Psoas muscle (tissue), 8 donors: ENCODE measurements at places on chromosomes 5 and 9. TPM values are rescaled to one million over a fixed set of nuclear protein-coding genes. Genes with fewer than 3 reads are reported as not detected.

DNA sequence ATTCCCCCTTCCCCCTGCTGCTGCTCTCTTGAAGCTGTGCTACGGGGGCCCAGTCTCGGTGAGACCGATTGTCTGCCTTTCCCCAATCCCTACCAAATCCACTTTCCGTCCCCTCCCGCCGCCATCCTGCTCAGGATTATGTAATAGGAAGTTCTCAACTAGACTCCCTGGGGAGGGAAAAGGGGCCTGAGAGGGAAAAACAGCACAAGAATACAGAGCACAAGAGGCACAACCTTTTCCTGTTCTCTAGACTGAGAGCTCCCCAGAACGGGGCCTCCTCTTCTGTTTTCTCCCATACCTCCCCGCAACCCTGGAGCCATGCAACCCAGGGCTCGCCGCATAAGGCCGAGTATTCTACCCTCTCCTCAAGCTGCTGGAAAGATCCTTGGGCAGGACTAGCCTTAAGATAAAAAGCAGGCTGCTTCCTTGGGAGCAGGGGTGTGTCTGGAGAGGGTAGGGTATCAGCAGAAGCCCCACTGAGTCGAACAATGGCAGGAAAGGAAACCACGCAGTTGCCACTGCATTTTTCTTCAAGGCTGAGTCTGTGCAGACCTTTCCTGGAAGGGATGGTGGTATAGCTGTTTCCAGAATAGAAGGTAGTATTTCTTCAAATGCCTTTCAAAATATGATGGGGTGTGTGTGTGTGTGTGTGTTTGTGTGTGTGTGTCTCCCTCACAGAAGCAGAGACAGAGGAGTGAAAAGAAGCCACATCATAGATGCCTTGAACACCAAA lies 12.9 kb downstream of the MYORG start:
- DNase-seq: no peak

DNA sequence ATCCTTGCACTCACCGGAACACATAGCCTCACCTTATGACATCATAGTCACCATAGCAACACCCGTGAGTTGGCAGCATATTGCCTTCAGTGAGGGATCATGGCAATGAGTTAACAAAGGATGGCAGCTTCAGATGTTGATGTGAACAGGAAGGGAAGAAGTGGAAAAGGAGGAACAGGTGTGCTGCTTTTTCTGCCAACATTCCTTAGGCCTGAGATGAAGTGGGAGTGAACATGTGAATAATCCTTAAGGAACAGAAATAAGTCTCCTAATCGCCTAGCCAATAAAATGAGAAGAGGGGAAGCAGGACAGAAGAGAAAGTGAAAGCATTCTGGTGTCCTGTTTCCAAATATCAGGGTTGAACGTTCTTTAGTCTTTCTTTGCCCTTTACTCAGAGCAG lies 360.0 kb downstream of the BRINP1 start:
- DNase-seq: no peak

DNA sequence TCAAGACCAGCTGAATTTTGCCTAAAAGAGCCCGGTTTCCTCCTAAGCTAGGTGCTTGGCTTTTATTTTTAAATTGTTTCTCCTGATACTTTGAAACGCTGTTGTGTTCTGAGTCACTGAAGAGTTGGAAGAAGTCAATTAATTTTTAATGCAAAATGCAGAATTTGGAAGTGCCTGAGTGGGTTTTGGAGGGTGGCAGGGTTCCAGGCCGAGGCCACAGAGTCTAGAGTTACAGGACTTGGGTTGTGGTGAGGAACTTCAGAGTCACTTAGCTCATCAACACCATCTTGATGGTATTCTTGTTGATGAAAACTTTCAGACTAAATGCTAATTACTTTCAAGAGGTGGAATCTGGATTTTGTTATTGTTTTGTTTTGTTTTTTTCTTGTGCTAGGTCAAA lies 130.6 kb downstream of the PDZD2 start:
- DNase-seq: no peak

GRCh38 chr5:535846-536698 lies 11.8 kb upstream of the SLC9A3 start:
- peak; percentile 16 for DNase-seq

- DNase-seq: no peak
Observed at GRCh38 chr5:171438738-171439137, 19.3 kb downstream of the FGF18 start.

GRCh38 chr5:55440188-55440646 lies 94.5 kb downstream of the PLPP1 start:
- no peak for DNase-seq

- no peak for DNase-seq
Observed at GRCh38 chr9:37986001-37986400, 82.1 kb upstream of the SLC25A51 start.

DNA sequence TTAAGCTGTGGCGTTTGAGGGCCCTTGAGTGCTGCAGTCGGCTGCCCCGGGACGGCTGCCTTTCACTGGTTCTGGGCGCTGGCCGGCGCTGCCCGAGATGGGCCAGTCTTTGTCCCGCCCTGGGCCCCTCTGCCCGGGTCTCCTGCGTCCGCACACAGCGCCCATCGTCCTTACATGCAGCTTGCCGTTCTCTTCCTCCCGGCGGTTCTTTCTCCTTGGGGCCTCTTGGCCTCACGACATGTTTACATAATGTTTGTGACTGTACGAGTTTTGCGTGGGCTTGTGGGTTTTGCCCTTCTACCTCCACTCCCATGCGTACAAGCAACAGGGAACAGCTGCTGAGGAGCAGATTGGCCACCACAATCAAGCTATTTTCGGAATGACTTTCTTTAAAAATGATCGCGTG lies 618 bp downstream of the TNPO1 start:
- peak; percentile 49 for DNase-seq

GPR150 gene
- total RNA-seq: not detected

NUTM2G gene
- not detected for total RNA-seq

HARS1 gene
- total RNA-seq: 45.9 TPM

GMCL2 gene
- total RNA-seq: not detected

FBLL1 gene
- total RNA-seq: not detected

DOCK8 gene
- 2.0 TPM for total RNA-seq
